ENCODE measurements at places on chromosomes 11 and 22. TPM values are rescaled to one million over a fixed set of nuclear protein-coding genes. Genes with fewer than 3 reads are reported as not detected.

GRCh38 chr11:98600103-98600502, 420.6 kb upstream of the CNTN5 start:
- DNase-seq, result no peak

GRCh38 chr22:46829941-46830715, 67.7 kb downstream of the TBC1D22A start:
- no peak for DNase-seq

DNA sequence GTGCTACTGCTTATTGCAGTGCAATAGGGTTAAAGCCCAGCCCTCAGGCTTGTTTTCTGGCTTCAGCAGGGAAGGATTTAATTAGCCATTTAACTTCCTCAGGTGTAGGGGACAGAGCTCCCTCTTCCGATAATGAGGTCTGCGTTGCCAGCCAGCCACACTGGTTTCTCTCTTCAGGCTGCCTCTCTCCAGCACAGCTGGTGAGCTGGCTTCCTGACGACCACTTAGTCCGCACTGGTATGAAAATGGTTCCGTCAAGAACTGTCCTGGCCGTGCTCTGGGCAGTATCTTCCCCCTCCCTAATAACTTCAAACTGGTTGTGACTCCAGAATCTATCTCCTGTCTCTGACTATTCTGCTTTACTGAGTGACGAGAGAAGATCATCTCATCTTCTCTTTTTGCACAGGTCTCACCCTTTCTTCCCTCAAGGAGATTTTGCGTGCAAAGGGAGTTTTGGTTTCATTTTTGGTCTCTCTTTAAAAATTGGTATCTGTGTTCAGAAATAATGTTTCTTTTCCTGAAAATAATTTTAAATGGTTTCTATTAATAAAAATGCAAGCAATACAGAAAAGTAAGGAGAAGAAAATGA, 49.2 kb downstream of the CNTN5 start:
- DNase-seq, result no peak

NECTIN1 gene
- 1.6 TPM for total RNA-seq

DNA sequence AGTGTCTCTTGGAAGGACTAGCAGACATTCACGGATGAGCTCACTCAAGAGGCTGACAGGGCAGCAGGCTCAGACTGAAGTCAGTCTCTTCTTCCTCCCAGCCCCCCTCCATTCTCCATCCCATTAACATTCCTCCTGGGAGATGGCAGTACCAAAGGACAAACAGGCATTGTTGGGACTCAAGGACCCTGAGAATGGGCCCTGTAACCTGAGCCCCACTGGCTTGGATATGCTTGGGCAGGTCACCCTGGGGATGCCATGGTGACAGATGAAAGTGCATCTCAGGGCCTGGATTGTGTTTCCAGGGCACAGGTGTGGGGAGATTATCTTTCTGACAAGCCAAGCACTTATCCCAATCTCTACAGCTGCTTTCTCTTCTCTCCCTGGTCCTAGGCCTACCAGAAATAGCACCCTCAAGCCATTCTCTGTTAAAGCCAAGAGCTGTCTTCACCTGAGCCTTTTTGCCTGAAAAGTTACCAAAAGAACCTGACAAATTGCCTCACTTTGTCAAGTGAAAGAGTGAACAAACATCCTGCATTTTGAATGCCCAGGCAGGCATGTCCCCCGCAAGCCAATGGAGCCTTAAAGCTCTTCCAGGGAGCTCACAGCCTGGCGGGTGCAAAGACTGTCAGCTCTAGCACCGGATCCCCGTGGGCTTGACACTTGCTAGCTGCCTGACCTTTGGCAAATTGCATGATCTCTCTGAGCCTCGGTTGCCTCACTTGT, 366.0 kb upstream of the NARS2 start:
- DNase-seq, result no peak

DNA sequence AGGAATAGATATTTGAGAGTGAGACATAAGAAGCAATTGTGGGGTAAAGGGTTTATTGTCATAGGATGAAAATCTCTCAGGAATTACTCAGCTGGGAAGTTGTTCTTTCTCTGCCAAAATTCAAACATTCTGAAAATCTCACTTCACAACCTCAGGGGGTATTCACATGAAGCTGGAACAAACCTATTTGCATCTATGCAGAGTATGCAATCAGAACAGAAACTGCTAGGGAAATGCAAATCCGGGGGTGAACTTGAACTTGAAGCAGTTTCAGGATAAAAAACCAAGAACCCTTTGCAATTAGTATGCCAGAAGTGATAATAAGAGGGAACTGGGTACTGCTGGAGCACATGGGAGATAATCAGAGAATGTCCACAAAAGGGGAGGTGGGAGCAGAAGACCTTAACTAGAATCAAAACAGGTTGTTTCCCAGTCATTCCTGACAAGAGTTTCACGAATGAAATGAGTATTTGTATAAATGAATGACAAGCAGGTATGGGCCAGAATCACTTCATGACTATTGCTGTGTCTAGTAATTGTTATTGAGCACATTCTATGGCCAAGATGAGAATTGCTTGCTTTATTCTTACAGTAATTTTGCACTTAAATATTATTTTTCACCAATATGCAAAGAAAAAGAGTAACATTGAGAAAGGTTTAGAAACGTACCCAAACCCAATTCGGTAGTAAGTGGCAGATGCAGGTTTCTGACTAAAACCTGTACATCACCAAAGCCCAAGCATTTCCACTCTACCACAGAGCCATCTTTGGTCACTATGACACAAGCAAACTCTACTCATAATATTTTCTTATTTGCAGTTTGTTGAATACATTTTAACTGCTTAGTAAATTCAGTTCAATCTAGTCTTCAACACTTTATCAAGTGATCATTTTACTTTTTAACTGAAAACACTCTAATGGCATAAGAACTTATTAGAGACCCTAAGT, 61.8 kb upstream of the UBASH3B start:
- no peak for DNase-seq

GRCh38 chr11:85540635-85541205, 86.4 kb downstream of the DLG2 start:
- no peak for DNase-seq

GRCh38 chr22:28442711-28443525, 236.7 kb downstream of the TTC28 start:
- peak; percentile 55 for DNase-seq

GRCh38 chr22:44686873-44687600, 15.0 kb upstream of the PRR5 start:
- DNase-seq, result no peak

DNA sequence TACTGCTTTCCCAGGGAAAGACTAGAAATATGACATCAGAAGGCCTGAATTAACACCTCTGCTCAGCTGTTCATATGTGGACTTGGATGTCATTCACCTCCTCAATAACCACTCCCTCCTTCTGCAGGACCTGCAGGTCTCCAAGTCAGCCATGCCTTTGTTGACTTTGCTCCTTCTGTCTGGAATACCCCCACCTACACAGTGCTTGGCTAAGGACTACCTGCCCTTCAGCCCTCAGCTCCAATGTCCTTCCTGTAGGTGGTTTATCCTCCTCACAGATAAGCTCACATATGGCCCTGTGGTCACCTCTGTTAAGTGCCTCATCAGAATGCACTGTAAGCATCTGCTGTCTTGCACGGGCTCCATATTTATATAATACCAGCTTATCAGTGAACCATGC, 26.4 kb upstream of the FAT3 start:
- DNase-seq, result no peak

- no peak for DNase-seq
Observed at GRCh38 chr11:1827095-1827813, 7.5 kb upstream of the SYT8 start.

DNA sequence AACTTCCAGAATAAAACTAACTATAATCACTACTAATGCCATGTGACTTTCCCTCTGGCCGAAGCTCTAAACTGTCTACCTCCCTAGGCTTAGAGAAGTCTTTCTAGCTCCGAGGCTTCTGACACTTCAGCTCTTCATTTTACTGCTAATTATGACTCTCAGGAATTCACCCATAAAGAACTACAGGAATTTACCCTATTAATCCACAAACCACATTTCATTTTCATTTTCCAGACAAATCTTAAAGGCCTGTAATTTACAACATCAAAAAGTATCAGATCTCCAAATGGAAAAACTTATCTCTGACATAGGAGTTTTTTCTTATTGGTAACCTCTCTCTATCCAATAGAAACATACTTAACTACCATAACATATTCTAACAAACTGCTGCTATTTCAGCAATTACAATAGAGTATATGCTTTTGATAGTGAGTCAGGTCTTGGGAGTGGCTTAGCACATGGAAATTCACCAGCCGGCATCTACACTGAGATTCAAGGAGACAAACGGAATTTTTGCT, 33.4 kb downstream of the MRTFA start:
- no peak for DNase-seq

GRCh38 chr11:32033067-32033466, 57.8 kb upstream of the RCN1 start:
- peak; percentile 8 for DNase-seq

FGF3 gene
- total RNA-seq, result not detected

PHLDA2 gene
- 3.1 TPM for total RNA-seq

DERL3 gene
- 5.7 TPM for total RNA-seq

DNA sequence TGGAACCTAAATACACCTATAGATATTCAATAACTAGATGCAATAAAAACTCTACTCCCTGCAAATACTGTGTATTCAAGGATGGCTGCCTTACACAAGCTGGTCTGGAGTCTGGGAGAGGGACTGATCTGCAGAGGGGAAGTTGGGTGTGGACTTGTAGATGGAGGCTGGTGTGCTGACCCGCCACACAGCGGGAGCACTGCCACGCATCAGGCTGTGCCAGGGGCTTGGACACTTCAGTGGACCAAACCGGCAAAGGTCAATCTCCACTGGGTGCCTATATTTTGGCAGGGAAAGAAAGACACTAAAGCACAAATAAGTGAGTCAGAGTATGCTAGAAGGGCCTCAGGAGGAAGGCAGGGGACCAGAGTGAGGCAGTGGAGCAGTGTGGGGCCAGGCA, 2.1 kb upstream of the SHANK3 start:
- DNase-seq, result no peak

GRCh38 chr11:46701078-46701654, 335 bp downstream of the ZNF408 start:
- DNase-seq, result peak; percentile 20

GRCh38 chr11:33634291-33634834, 66.3 kb downstream of the C11orf91 start:
- DNase-seq, result no peak

GRCh38 chr11:22467741-22468140, 129.6 kb downstream of the SLC17A6 start:
- no peak for DNase-seq

- DNase-seq, result no peak
Observed at GRCh38 chr11:44188643-44189042, 93.2 kb downstream of the EXT2 start.

GRCh38 chr11:44528103-44528502, 37.4 kb upstream of the CD82 start:
- DNase-seq, result no peak

NTM gene
- not detected for total RNA-seq

MS4A15 gene
- not detected for total RNA-seq

- DNase-seq, result no peak
Observed at GRCh38 chr22:49017482-49018329, 810.0 kb downstream of the BRD1 start.

OR8J1 gene
- total RNA-seq, result not detected

HPX gene
- total RNA-seq, result 0.16 TPM

DNA sequence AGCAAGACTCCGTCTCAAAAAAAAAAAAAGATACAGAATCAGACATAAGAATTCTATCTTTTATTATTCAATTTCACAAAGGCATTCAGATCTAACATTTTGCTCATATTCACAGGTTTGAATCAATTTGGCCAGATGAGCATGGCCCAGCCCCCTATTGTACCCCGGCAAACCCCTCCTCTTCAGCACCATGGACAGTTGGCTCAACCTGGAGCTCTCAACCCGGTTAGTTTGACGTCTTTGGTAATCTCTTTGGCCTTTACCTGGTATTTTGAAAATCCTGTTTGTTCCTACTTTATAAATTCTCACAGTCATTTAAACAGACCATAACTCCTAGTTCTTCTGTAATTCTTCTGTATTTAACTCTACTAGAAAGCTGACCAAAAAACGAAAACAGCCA, 55.3 kb downstream of the EP300 start:
- no peak for DNase-seq

ZFP91 gene
- 35.7 TPM for total RNA-seq

DNA sequence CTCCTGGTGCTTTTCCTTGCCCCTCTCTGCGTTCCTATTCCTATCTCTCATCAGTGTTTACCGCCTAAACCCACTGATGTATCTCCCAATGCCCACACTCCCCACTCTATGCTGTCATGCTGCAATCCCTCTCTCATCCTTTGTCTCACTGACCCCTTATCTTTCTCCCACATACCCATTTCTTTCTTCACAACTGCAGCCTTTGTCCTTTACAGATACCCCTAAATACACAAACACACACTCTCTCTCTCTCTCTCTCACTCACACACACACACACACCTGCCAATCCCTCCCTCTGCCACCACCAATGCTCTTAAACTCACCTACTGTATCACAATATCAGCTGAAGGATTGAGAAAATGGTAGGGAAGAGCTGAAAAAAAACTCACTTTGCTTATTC, 5.3 kb upstream of the OR52B2 start:
- no peak for DNase-seq

DNA sequence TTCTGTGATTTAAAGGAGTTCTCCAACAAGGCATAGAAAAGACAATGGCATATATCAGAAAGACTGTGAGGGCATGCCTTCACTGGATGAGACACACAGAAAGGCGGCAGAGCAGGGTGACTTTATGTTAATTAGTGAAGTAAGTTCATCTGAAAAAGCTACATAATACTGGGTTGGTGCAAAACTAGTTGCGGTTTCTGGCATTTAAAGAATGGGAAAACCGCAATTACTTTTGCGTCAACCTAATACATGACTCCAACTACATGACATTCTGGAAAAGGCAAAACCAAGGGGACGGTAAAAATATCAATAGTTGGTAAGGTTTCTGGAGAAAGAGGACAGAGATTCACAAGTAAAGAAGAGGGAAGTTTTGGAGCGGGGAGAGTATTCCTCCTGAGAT, 5.1 kb downstream of the RFPL1 start:
- no peak for DNase-seq

- DNase-seq, result no peak
Observed at GRCh38 chr11:110571081-110571720, 141.0 kb downstream of the ARHGAP20 start.

UCP3 gene
- total RNA-seq, result 0.69 TPM

GRCh38 chr11:36809303-36809702, 211.3 kb upstream of the RAG2 start:
- DNase-seq, result no peak

GRCh38 chr11:96337541-96338431, 5.2 kb downstream of the MAML2 start:
- DNase-seq, result peak; percentile 78

OR51I1 gene
- not detected for total RNA-seq

All from activated CD4-positive, alpha-beta T cell treated with anti-CD3 and anti-CD28 coated beads for 36 hours (primary cell).